D341Med (cell line): ENCODE measurements at places on chromosomes 4 and X.

DNA sequence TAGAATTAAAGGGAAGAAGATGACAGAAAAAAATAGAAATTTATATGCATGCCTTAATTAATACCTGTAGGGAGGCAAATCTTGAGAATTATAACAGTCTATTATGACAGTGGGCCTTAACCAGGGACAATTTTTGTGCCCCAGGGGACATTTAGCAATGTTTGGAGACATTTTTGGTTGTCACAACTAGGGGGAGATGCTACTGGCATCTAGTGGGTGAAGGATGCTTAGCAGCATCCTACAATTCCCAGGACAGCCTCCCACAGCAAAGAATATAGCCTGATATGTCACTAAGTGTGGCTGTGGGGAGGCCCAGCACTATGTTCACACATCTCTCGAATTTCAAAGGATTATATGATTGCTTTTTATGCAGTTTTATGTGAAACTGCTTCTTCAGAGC is 10.5 kb downstream of the GPR82 start:
- peak; percentile 25 for DNase-seq

- no peak for DNase-seq
Observed at GRCh38 chr4:88938138-88938537, 118.8 kb downstream of the FAM13A start.

DNA sequence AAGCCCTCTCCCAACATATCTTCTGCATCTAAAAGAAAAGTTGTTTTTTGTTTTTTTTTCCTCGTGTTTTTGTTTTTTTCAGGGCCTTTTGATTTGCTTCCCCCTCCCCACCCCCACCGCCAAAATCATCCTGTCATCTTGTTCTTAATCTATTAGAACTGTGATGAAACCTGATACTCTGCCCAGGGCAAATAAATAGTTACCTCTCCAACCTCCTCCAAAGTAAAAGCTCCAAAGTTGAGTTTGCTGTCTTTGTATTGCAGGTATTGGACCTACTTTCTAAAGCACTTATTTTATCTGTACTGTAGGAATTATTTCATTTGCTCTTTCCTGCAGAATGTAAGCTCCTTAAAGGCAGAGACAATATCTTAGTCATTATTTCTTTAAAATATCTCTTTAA is 172.9 kb downstream of the SOWAHB start:
- no peak for DNase-seq

DNA sequence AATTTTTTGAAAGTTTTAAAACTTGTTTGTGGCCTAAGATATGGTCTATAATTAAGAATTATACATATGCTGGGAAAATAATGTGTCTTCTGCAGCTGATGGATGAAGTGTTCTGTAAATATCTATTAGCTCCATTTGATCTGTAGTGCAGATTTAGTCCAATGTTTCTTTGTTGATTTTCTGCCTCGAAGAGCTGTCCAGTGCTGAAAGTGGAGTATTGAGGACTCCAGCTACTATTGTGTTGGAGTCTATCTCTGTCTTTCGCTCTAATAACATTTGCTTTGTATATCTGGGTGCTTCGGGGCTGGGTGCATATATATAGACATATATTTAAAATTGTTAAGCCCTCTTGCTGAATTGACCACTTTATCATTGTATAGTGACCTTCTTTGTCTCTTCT is 2127.3 kb downstream of the PCDH7 start:
- no peak for DNase-seq

GRCh38 chr4:154506253-154506652 is 14.7 kb upstream of the DCHS2 start:
- DNase-seq: no peak

GRCh38 chrX:13271511-13271910 is 48.3 kb downstream of the ATXN3L start:
- no peak for DNase-seq

GRCh38 chrX:145813081-145813480 is 4.5 kb upstream of the SLITRK2 start:
- no peak for DNase-seq

DNA sequence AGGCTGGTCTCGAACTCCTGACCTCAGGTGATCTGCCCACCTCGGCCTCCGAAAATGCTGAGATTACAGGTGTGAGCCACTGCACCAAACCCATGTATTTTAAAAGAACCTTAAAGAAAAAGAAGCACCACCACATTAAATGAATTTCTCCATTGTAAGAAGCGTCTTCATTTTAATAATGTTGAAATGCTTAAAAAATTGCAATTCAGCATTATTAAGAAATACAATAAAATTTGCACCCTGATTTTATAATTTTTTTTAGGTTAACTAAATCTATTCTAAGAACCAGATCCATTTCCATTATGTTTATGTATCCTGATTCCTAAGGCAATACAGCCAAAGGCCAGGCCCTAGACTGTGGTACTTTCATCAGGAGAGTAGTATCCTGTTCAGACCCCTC is 167.2 kb downstream of the BTC start:
- DNase-seq: no peak

DNA sequence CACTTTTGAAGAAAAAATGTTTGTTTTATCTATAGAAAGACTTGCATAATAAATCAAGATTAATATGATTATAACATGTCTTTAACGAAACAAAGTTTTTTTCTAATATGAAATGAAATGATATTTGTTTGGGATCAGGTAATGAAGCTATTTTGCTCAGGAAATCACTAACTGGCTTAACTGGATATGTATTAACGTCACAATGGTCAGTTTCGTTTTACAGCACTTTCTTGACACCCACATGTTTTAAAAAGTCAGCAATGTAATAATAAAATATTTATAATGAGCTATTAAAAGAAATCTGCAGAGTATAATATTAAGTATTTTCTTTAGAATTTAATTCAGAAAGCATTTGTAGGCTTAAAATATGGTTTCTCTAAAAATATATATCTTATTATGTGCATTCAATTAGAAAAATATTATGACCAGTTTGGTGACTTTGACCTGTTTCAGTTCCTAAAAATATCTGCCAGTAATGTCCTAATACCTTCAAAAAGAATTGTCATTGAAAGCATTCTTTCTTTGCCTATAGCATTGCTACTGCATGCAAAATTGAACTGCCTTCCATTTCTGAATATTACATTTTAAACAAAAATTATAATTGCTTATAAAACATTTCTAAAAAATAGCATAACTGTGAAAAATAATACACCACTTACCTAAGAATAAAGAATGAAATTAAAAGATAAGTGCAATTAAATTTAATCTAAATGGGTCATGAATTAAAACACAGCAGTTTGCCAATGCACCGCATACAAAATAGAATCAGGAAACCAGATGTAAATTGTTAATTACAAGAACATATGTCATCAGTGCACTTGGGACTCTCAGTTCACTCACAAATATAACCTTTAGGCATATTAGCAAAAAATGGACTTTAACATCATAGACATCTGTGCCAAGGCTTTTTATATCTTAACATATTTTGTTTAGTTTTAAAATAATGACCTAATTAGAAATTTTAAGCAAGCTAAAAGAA is 31.6 kb downstream of the TIGD2 start:
- DNase-seq: no peak
